Neural cell (in vitro differentiated cells): ENCODE measurements at places on chromosomes 13 and 19. TPM values are rescaled to one million over a fixed set of nuclear protein-coding genes. Genes with fewer than 3 reads are reported as not detected.

Gene MATK
- 2.6 and 4.1 TPM in 2 replicates for polyA plus RNA-seq

Gene ARHGAP33
- polyA plus RNA-seq, result 20.5 and 46.0 TPM in 2 replicates

Gene SMIM44
- not detected in 2 replicates for polyA plus RNA-seq

Gene CGB3
- not detected in 2 replicates for polyA plus RNA-seq

Gene FCER2
- not detected in 2 replicates for polyA plus RNA-seq

Gene GNA15
- polyA plus RNA-seq, result not detected in 2 replicates

Gene NTN5
- 1.0 TPM in 1 of 2 replicates, not detected in the other for polyA plus RNA-seq

Gene ZNF497
- 13.7 and 18.4 TPM in 2 replicates for polyA plus RNA-seq

Gene PSG7
- polyA plus RNA-seq, result not detected in 2 replicates

Gene ZNF737
- polyA plus RNA-seq, result 81.2 and 103 TPM in 2 replicates

Gene FCGBP
- 0.26 and 0.36 TPM in 2 replicates for polyA plus RNA-seq

Gene CNFN
- not detected in 2 replicates for polyA plus RNA-seq

Gene IZUMO4
- 39.3 and 45.8 TPM in 2 replicates for polyA plus RNA-seq

Gene CYP2F1
- polyA plus RNA-seq, result not detected in 2 replicates

Gene PCSK4
- polyA plus RNA-seq, result 11.8 and 24.1 TPM in 2 replicates

Gene CD33
- polyA plus RNA-seq, result not detected in 2 replicates

Gene LRRC4B
- 83.1 and 98.9 TPM in 2 replicates for polyA plus RNA-seq

Gene RYR1
- 0.44 and 0.69 TPM in 2 replicates for polyA plus RNA-seq

Gene ZNF177
- 51.0 and 61.1 TPM in 2 replicates for polyA plus RNA-seq

Gene RGCC
- not detected in 2 replicates for polyA plus RNA-seq

Gene ZNF729
- 0.09 TPM in 1 of 2 replicates, not detected in the other for polyA plus RNA-seq

Gene MEF2B
- polyA plus RNA-seq, result 0.22 TPM in 1 of 2 replicates, not detected in the other

Gene IGLON5
- 13.5 and 18.3 TPM in 2 replicates for polyA plus RNA-seq

Gene ITPKC
- polyA plus RNA-seq, result 14.9 and 16.8 TPM in 2 replicates

Gene ZNF540
- polyA plus RNA-seq, result 22.5 and 24.7 TPM in 2 replicates

Gene CCDC122
- 0.14 and 0.79 TPM in 2 replicates for polyA plus RNA-seq

Gene ZNF99
- not detected in 2 replicates for polyA plus RNA-seq

Gene OR7E24
- polyA plus RNA-seq, result not detected in 2 replicates

Gene PLK5
- polyA plus RNA-seq, result 3.6 and 7.1 TPM in 2 replicates

Gene FAM124A
- 3.0 and 4.7 TPM in 2 replicates for polyA plus RNA-seq

Gene KMT2B
- polyA plus RNA-seq, result 9.0 and 15.8 TPM in 2 replicates

Gene SYT3
- polyA plus RNA-seq, result 14.8 and 18.6 TPM in 2 replicates

Gene DACH1
- polyA plus RNA-seq, result 14.4 and 20.0 TPM in 2 replicates

Gene PSENEN
- polyA plus RNA-seq, result 46.2 and 46.7 TPM in 2 replicates

Gene HSPB6
- not detected in 2 replicates for polyA plus RNA-seq

Gene C19orf33
- polyA plus RNA-seq, result not detected in 2 replicates

Gene FFAR2
- not detected in 2 replicates for polyA plus RNA-seq

Gene ZSCAN4
- polyA plus RNA-seq, result not detected in 2 replicates

Gene FPR1
- not detected in 2 replicates for polyA plus RNA-seq

Gene EXOC3L2
- not detected in 2 replicates for polyA plus RNA-seq

Gene KLK7
- polyA plus RNA-seq, result not detected in 2 replicates

Gene VSTM2B
- polyA plus RNA-seq, result 24.4 and 32.1 TPM in 2 replicates

Gene ZNF792
- polyA plus RNA-seq, result 3.7 and 5.7 TPM in 2 replicates

Gene PBX4
- 7.5 and 8.1 TPM in 2 replicates for polyA plus RNA-seq

Gene PRODH2
- not detected in 2 replicates for polyA plus RNA-seq

Gene B3GNT8
- not detected in 2 replicates for polyA plus RNA-seq

Gene TTC9B
- polyA plus RNA-seq, result 111 and 132 TPM in 2 replicates

Gene RGS9BP
- polyA plus RNA-seq, result 0.10 TPM in 1 of 2 replicates, not detected in the other

Gene SBSN
- polyA plus RNA-seq, result not detected in 2 replicates

Gene ATP8A2
- 11.9 and 14.9 TPM in 2 replicates for polyA plus RNA-seq

Gene LRRC25
- not detected in 2 replicates for polyA plus RNA-seq

Gene CBLC
- not detected in 2 replicates for polyA plus RNA-seq

Gene ADM5
- polyA plus RNA-seq, result 6.7 and 7.2 TPM in 2 replicates

Gene KLK14
- polyA plus RNA-seq, result not detected in 2 replicates

Gene GAS6
- 52.4 and 57.0 TPM in 2 replicates for polyA plus RNA-seq

Gene IGFL1
- not detected in 2 replicates for polyA plus RNA-seq

Gene LHFPL6
- 36.3 and 38.7 TPM in 2 replicates for polyA plus RNA-seq

Gene CEACAM7
- not detected in 2 replicates for polyA plus RNA-seq
